DMS153 (cell line): ENCODE measurements at places on chromosomes 3 and 15.

DNA sequence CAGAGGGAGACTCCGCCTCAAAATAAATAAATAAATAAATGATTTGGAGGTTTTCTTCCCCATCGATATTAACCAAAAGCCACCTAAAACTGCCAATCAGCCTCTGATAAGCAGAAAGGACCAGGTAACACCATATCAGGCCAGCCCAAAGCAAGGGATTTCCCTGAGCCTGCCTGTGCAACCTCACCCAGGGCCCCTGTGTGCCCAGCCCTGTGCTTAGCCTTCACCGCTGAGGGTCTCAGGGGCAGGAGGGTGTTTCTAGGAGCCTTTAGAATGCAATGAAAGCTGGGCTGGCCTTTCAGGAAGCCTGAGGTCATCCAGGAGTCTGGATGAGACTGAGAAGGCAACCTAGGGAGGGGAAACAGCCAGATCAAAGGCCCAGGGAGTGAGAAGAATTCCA lies 35.4 kb downstream of the CYP11A1 start:
- no peak for DNase-seq

- no peak for DNase-seq
Measured at GRCh38 chr15:66649235-66649984, 52.6 kb upstream of the SMAD6 start.

GRCh38 chr3:167323572-167323971 lies 56.5 kb downstream of the ZBBX start:
- DNase-seq: no peak

GRCh38 chr15:101012326-101013200 lies 93.4 kb downstream of the LRRK1 start:
- DNase-seq: no peak

DNA sequence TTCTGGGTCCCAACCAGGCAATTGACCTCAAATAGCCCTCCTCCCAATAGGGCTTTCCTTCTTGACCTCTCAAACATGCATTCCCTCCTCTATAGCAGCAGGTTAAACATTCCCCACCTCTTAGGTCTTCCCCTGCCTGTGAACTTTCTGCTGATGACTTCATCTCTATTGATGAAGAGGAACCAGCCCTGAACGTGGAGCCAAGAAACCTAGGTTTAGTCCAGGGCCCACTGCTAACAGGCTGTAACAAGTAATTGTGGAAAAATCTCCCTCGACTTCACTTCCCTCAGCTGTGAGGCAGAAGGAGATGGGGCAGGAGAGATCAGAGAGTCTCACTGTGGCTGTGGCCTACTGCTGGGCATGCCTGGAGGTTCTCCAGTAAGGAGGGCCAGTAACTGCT lies 24.7 kb downstream of the ILDR1 start:
- DNase-seq: no peak

GRCh38 chr15:81880833-81881232 lies 165.0 kb downstream of the MEX3B start:
- no peak for DNase-seq

- DNase-seq: no peak
Measured at GRCh38 chr3:45002720-45003119, 23.4 kb upstream of the CLEC3B start.

- no peak for DNase-seq
Measured at GRCh38 chr3:6142707-6143106, 718.2 kb upstream of the GRM7 start.

DNA sequence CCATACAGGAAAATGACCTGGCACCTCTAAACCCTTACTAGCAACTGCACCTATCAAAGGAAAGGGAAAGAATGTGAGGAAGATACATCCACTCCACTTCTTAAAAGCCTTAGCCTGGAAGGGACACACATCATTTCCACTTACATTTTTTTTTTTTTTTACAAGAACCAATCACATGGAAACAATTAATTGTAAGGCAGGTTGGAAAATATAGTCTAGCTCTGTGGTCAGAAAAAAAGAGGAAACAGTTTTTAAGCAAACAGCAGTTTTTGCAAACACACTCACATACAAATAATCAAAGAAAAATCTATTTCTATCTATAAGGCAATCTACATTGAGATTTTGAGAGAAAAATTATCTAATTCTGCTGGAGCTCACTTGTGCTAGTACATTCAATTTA lies 98.9 kb upstream of the SPRED1 start:
- no peak for DNase-seq

- no peak for DNase-seq
Measured at GRCh38 chr15:84752700-84753099, 4.3 kb downstream of the ZNF592 start.

DNA sequence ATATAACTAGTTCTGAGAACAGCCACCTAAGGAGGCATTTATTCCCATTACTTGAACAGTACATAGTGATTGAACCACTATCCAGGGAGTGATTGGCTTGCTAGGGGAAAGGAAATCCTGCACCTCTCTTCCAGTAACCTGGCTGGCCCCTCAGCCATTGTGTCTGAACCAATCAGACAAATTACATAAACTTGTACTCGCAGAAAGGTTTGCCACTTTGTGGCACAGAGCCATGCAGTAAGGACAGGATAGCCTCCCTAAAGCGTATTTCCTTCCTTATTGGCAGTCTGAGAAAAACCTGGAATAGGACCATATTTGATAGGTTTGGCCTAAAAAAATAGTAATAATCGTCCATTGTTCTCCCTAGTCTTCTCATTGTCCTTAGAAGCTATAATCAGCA lies 19.0 kb downstream of the CMSS1 start:
- DNase-seq: no peak

DNA sequence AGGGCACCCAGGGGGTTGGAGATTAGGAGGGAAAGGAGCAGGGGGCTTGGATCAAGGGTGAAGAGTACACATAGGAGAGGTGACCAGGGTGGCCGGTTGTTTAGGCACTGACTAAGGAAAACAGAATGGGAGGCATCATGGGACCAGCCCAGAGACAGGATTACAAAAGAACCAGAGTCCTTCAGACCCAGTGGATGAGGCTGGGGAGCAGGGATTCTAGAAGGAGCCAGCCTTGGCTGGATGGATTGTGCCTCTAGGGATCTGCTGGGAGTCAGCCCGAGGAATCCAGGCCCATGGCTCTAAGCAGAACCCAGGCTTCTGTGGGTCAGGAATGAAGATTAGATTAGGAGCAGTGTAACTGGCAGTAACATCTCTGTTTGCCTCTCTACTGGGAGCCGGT lies 98.6 kb downstream of the ARNT2 start:
- DNase-seq: no peak

GRCh38 chr15:91304786-91305185 lies 204.7 kb downstream of the SV2B start:
- no peak for DNase-seq

- peak; percentile 17 for DNase-seq
Measured at GRCh38 chr15:64634576-64635498, 140.6 kb downstream of the RBPMS2 start.

DNA sequence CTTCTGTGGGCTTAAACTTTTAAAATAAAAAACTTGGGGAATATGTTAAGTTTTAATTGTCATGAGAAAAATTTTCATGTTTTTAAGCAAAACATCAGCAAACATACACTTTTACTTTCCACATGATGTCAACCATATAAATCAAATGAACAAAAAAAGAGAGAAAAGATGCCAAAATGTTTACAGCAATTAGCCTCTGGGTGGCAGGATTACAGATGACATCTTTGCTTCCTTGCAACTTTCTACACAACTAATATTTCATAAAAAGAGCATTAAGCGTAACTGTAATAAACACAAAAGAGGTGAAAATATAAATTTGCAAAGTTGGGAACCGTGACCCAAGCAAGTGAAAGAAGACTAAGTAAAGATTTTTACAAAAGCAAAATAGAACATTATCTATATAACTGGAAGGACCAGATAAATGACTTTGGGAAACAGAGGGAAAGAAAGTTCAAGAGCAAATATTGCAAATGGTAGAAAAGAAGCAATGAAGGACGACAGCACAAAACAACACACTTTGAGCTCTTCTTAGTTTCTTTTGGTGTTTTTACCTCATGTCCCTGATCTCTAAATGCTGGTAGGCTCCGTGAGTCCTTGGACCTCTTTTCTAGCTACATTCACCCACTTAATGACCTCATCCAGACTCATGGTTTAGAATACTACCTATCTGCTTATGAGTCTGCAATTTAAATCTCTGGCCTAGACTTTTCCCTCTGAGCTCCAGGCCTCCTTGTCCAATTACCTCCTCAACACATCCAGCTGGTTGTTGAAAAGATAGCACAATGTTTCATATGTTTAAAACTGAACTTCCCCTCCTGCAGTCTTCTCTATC lies 9.4 kb downstream of the TP53BP1 start:
- no peak for DNase-seq

DNA sequence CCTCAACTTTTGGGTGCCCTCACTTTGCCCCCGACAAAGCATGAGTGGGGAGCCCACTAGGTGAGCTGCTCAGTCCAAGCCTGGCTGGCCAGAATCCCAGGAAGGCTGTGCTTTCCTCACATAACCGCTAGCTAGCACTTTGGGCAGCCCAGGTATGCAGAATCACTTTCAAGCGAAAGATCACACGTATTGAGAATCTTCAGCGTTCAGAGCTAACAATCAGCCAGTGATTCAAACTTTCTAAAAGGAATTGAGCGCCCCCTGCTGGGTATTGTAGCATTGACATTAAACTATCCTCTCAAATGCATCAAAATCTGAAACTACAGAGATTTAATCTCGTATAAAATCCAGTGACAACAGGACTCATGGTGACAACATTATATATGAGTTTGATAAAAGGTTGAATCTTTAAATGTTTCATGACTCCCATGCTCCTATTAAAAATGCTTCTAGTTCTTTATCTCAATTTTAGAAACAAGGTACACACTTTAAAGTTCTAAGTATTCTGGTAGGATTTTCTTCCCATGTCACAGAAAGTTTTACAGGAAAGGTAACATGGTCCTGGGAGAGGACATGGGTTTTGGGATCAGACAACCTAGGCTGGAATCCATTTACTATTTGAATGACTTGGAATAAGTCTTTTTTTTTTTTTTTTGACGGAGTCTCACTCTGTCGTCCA lies 11.8 kb downstream of the ANAPC13 start:
- DNase-seq: peak; percentile 55

DNA sequence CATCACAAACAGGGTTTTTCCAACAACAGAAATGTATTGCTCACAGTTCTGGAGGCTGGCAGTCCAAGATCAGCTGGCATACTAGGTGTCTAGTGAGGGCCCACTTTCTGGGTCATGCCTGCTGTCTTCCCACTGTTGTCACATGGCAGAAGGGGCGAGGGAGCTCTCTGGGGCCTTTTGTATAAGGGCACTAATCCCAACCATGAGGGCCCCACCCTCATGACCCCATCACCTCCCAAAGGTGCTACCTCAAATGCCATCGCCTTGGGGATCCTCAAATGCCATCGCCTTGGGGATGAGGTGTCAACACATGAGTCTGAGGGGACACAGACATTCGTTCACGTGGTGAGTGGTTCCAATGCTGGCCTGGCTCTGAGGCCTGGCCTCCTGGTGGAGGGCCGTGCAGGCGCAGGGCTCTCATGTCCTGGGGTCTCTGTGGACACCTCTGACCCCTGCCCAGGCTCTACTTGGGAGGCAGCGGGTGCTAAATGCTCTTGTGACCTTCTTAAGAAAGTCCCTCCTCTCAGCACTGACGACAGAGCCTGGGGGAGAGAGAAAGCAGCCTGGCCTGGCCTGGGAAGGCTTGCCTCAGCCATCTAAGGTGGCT lies 16.8 kb downstream of the NUP210 start:
- DNase-seq: no peak

GRCh38 chr3:11982341-11982941 lies 21.7 kb upstream of the SYN2 start:
- no peak for DNase-seq

DNA sequence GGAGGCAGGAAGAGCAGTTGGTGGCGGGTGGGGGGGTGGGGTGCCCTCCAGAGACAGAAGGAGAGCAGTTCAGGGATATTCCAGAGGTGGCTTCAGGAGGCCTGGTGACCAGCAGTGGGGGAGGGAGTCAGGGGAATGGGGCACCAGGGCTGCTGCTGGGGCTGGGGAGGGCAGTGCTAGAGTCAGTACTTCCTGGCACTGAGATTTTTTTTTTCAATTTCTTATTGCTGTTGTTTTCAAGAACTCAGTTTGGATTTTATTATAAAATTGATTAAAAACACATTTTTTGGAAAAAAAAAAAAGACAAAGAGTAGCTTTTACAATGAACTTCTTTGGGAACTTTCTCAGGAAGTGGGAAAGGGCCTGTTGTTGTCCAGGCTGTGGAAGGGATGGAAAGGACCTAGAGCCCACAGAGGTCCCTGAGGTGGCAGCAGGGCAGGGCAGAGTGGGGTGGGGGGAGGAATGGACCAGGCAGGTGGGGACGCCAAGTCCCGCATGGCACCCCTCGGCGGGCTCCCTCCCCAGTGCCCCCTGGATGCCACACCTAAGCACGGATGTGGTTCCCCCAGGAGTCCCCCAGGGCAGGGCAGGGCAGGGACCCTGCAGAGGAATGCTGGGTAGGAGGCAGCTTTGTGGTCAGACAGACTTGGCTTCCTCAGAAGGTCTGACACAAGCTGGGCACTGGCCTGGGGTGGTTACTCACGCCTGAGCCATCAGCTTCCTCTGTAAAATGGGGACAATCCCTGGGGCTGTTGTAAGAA lies 8.5 kb upstream of the ANPEP start:
- no peak for DNase-seq

DNA sequence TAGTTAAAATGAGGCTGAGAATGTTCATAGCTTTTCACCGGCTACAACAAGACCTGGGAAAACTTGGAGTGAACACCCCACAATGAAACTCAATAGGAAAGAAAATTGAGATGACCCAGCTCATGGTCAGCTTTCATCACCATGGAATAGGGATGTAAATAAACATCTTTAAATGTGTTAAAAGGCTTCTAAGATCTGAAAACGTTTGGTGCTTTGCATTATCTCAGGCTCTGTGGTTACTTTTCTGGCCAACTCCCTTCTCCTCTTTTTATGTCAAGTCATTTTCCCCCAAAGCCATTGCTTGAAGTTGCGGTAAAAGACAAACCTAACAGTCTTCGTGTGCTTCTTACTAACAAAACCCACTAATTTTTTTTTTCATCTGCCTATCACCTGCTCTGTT lies 195.8 kb downstream of the MECOM start:
- no peak for DNase-seq

GRCh38 chr3:151035072-151035471 lies 50.4 kb upstream of the MED12L start:
- DNase-seq: no peak

DNA sequence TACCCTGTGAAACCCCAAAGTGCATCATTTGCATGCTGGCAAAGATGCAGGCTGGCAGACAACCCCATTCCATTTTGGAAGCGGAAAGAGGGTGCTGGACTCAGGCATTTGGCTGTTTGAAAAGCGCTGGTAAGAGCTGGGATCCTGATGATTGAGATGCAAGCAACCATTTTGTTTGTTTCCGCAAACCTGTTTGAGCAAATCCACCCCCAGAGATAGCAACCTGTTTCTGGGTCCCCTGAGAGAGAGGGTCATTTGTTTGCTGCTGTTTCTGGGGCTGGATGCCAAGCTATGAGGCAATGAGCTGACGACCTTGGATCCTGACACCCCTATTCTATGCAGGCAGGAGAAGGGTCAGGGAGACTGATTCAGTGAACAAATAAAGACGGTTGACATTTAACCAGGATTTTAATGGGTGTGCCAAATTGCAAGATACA lies 9.8 kb downstream of the SLC6A1 start:
- DNase-seq: no peak

- no peak for DNase-seq
Measured at GRCh38 chr15:65204236-65204930, 6.9 kb downstream of the CILP start.
